ENCODE measurements at places on chromosomes 7 and 10.

DNA sequence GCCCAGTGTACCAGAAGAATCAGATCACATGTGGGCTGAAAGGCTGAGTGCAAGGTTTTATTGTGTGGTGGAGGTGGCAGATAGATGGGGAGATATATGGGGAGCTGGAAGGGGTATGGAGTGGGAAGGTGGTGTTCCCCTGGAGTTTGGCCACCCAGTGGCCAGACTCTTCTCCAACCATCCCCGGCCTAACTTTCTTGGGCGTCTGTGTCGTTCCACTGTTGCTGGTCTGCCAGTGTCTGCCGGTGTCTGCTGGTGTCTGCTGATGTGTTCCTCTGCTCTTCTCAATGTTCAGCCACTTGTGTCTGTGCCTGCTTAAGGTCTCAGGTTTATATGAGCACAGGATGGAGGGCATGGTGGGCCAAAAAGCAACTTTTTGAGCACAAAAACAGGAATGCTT is 78.4 kb upstream of the PALS2 start:
- no peak for DNase-seq

- DNase-seq, result no peak
These were observed 25.9 kb downstream of the TRDMT1 start for GRCh38 chr10:17175551-17175950.

DNA sequence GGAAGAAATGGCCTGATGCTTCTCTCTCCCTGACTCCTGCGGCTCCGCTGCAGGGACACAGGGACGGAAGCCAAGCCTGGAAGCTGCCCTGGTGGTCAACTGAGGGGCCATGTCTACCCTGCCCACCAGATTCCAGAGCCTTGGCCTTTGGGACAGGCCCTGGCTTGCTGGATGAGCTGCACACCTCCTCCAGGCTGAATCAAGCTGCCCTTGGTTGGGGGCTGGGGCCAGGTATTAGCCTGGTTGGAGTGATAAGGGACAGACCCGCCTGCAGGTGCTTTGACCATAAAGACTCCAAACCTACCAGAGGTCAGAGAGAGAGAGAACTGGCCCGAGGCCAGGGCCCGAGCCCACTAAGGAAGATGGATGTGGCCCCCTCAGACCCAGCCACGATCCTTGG is 30.1 kb downstream of the CRHR2 start:
- no peak for DNase-seq

DNA sequence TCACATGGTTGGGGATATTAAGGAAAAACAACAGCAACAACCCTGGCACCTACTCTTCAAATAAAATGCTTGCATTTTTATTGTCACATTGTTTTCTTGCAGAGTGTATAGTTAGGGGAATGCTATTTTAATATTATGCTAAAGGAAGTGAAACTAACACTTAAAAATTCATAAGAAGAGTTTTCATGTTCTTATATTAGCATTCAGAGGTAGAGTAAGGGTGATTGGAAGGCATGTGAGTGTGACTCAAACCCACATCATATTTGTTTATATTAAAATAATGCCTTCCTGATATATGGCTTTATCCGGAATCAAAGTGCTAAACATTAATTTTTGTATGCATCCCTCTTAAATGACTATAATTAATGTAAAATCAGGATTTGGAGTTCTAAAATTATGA is 59.8 kb upstream of the TES start:
- DNase-seq, result no peak

- DNase-seq, result no peak
These were observed 6.8 kb upstream of the NOM1 start for GRCh38 chr7:156942708-156943090.

GRCh38 chr7:106514881-106515280 is 146.1 kb downstream of the CCDC71L start:
- DNase-seq, result no peak

DNA sequence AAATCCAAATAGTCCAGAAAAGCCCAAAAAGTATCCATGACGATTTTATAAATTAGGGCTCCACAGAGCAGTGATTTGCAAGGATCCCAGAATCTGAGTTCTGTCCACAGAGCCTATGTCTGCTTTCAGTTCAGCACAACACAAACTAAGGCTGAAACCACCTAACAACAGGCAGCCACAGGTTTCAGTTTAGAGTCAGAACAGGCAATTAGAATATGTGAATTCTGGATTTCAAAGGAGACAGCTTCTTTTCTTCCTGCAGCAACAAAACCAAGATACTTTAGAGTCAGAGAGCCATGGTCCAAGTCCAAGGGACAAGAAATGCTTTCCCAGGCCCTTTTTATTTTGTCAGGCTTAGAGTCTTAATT is 23.6 kb downstream of the IFIT3 start:
- no peak for DNase-seq

- DNase-seq, result no peak
These were observed 11.9 kb downstream of the RAB11FIP2 start for GRCh38 chr10:118034791-118035261.

GRCh38 chr10:125146791-125147579 is 13.4 kb downstream of the CTBP2 start:
- no peak for DNase-seq

DNA sequence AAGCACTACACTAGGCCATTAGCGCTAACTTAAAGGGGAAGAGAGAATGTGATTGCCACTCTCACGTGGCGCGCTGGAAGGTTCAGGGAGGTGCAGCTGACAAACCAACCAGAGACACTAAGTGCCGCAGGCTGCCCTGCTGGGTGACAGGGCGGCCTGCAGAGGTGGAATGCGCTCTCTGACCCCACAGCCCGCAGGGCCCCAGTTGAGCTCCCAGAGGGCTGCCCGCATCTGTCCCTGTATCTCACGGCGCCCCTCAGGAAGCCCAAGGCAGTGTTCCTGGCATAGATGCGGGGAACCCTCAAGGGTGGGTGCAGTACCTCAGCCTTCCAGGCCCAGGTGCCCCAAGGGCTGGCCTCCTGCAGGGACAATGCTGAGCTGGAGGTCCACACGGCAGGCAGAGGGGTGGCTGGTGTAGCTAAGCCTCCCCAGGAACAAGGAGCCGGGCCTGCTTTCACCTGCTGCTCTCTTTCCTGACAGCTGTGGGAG is 66.6 kb downstream of the CALML3 start:
- DNase-seq, result no peak

DNA sequence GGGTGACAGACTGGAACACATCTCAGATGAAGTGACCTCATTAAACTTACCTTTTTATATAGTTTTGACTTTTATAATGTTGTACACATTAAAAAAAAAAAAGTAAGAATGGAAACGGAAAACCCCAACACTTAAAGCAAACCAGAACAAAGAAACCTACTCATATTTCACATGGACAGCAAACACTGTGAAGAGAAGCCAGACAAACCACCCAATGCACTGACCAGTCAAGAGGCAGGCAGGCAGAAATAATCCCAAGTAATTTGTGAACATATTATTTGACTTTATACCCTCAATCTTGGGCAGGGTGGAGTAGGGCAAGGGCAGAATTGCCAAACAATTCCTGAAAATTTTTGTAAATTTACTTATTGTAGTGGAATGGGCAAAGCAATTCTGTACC is 39.8 kb downstream of the WAPL start:
- no peak for DNase-seq

DNA sequence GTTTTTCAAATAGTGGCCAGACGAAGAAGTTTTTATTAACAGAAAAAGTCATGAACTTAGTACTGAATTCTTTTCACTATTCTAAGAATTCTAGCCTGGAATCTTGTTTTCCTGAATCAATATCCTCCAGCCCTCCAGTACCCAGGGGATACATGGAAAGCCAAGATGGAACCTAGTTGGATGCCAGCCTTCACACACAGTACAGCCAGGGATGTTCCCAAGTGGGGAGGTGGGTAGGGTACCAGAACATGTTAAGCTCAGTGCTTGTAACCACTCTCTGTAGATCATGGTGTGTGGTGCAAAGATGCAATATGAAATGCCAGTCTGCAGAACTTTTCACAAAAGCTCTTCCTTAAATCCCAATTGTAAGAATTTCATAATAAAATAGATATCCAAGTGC is 128.0 kb downstream of the POU6F2 start:
- no peak for DNase-seq

DNA sequence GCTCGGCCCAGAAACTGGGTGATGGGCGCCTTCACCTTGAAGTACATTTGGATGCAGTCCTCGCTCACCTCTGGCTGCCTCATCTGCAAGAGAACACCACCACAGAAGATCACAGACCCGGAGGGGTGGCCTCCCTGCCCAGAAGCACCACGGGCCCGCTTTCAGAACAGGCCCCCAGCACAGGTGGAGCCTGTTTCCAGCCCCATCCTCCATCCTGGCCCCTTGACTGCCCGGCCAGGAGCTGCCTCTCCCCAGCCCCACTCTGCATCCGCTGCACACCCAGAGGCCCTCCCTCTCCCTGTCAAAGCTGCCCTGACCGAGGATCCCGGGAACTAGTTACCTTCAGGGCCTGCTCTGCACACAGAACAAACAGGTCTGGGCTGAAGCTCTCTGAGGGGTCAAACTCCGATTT is 724 bp downstream of the CFAP46 start:
- no peak for DNase-seq

DNA sequence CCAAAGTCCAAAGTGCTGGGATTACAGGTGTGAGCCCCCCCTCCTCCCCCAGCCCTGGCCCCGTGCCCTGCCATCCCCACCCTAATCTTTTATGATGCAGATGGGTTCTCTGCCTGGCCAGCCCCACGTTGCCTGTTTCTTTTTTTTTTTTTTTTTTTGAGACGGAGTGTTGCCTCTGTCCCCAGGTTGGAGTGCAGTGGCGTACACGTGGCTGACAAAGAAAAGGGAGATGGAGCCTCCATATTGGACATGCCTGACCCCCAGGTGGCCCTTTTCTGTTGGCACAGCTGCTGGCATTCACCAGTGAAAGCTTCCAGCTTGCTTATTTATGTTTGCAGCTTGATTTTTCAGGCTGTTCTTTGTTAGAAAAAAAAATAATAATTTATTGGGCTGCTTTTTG is 235.3 kb downstream of the CCDC3 start:
- no peak for DNase-seq

DNA sequence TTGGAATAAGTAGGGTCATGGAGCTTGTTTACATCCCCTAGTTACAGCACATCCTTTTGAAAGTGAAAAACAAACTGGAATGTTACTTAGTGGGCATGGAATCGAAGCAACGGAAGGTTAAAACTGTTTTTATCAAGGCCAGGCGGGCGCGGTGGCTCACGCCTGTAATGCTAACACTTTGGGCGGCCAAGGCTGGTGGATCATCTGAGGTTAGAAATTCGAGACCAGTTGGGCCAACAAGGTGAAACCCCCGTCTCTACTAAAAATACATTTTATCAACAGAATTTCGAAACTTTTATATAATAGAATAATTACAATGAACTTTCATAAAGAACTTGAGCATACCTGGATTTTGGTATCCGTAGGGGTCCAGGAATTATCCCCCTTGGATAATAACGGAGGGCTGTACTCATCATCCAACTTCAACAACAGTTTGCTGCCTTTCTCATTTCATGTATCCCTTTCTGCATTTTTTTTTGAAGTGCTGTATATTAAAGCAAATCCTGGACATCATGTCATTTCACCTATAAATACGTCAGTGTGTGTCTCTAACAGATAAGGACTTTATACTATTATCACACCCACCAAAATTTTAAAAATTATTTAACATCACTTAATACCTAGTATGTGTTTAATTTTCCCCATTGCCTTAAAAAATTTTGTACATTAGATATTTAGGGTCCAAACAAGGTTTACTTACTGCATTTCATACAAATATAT is 1.3 kb upstream of the TMED4 start:
- no peak for DNase-seq

DNA sequence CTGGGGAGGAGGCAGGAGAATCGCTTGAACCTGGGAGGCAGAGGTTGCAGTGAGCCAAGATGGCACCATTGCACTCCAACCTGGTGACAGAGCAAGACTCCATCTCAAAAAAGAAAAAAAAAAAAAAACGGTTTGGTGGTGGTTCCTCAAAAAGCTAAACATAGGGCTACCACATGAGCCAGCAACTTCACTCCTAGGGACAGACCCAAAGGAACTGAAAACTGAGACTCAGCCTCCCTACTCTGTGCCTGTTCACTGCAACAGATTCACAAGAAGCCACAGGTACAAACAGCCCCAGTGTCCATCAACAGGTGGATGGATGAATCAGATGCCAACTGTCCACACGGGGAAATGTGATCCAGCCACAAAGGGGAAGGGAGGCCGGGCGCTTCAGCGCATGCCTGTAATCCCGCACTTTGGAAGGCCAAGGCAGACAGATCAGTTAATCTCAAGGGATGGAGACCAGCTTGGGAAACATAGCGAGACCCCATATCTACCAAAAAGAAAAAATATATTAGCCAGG is 79.1 kb upstream of the TNRC18 start:
- no peak for DNase-seq

- no peak for DNase-seq
These were observed 7.6 kb upstream of the ZNF503 start for GRCh38 chr10:75408911-75409885.

DNA sequence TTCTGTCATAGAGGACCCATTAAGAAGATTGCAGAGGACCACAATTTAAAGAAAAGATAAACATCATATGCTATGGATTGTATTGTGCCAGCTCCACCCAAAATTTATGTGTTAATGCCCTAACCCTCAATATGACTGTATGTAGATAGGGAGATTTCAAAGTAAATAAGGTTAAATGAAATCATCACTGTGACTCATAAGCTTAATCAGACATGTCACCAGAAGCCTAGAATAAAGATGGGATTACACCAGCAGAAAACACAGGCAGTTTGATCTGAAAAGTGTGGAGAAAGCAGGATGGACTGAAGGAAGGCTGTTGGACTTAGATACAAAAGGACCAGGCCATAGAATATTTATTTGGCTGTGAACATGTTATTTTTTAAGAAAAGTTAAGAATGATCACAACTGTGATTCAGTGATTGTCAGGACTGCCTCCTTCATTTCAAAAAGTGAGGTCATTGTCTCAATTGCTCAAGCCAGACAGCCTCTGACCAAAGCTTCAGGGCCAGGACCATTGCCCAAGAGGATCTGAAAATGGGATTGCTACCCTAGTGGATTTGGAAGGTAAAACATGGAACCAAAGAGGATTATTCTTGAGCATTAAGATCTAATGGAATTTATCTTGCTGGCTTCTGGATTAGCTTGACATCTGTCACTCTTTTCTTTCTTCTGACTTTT is 270.8 kb upstream of the POM121L12 start:
- DNase-seq, result no peak

GRCh38 chr7:127838816-127839415 is 186.9 kb downstream of the SND1 start:
- DNase-seq, result no peak

DNA sequence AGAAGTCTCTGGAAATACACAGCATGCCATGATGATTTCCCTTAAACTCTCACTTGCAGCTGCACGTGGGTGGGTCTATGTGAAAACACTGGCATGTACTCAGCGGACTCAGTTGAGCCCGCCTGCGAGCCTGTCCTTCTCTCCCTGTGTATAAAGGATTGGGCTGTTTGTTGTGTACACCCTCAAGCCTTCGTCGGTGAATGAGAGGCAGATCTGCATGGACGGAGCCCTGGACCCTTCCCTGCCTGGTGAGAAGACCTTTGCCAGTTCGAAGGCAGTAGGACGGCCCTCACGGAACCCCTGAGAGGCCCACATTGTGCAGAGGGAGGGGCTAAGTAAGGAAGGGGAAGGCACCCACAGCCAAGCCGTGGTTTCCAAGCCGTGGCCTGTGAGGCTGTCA is 121.2 kb downstream of the WDFY4 start:
- no peak for DNase-seq
